Immature natural killer cell (primary cell): ENCODE measurements at places on chromosomes 13 and 19.

GRCh38 chr13:39073983-39074382 is 35.7 kb downstream of the NHLRC3 start:
- H3K27me3 ChIP-seq = peaks cover 8% of the 10 kb centered on the region
- H3K36me3 ChIP-seq = no peaks in the 10 kb centered on the region
- H3K27ac ChIP-seq = no peak overlapping the region
- H3K4me3 ChIP-seq = no peak overlapping the region

DNA sequence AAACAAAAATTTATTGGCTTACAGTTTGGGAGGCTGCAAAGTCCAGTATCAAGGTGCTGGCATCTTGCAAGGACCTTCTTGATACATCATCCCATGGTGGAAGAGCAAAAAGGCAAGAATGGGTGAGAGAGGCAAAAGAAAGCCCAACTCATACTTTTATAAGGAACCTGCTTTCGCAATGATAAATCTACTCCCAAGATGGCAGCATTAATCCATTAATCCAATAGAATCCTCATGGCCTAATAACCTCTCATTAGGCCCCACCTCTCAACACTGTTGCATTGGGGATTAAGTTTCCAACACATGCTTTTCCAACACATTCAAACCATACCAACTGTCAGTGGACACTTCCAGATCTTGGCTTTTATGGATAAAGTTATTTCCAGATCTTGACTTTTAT is 48.7 kb upstream of the ZNF507 start:
- DNase-seq = no peak
- no peaks in the 10 kb centered on the region for H3K4me1 ChIP-seq
- no peak overlapping the region for H3K27ac ChIP-seq
- no peaks in the 10 kb centered on the region for H3K36me3 ChIP-seq
- H3K4me3 ChIP-seq = no peak overlapping the region
- H3K27me3 ChIP-seq = peaks cover 2% of the 10 kb centered on the region

- H3K4me3 ChIP-seq = no peak overlapping the region
- no peak for DNase-seq
- H3K27ac ChIP-seq = no peak overlapping the region
- peaks cover 8% of the 10 kb centered on the region for H3K27me3 ChIP-seq
- no peaks in the 10 kb centered on the region for H3K36me3 ChIP-seq
Observed at GRCh38 chr19:1675633-1676350, 23.4 kb upstream of the TCF3 start.

GRCh38 chr13:28384789-28385188 is 110.1 kb downstream of the FLT1 start:
- no peaks in the 10 kb centered on the region for H3K36me3 ChIP-seq
- peak overlapping the region; percentile 78 for H3K4me3 ChIP-seq
- H3K4me1 ChIP-seq = peaks cover 14% of the 10 kb centered on the region
- no peaks in the 10 kb centered on the region for H3K27me3 ChIP-seq
- H3K27ac ChIP-seq = no peak overlapping the region

DNA sequence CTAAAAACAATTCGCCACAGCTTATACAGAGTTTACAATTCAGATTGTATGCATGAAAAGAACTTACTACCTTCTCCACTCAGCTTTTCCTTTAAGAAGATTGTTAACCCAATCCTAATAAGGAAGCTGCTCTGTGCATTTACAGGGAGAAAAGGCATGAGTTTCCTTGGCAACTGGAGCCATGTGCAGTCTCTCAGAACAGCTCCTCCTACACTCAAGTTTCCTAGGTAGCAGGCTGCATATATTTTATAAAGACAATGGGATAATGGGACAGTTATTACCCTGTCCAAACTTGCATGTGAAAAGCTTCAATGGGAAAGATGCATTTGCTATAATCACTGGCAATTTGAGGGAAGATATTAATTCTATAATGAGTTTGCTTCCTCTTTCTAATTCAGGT is 125.5 kb upstream of the TRPC4 start:
- H3K27me3 ChIP-seq = no peaks in the 10 kb centered on the region
- H3K4me1 ChIP-seq = no peaks in the 10 kb centered on the region
- H3K4me3 ChIP-seq = no peak overlapping the region

- no peak for DNase-seq
- no peak overlapping the region for H3K27ac ChIP-seq
Observed at GRCh38 chr13:21615427-21615826, 11.5 kb upstream of the MICU2 start.

GRCh38 chr19:58355908-58356765 is 2.8 kb upstream of the A1BG start:
- H3K4me1 ChIP-seq = no peaks in the 10 kb centered on the region
- no peaks in the 10 kb centered on the region for H3K27me3 ChIP-seq
- peak; percentile 42 for DNase-seq
- no peaks in the 10 kb centered on the region for H3K36me3 ChIP-seq
- no peak overlapping the region for H3K27ac ChIP-seq

- peaks cover 5% of the 10 kb centered on the region for H3K36me3 ChIP-seq
- H3K27me3 ChIP-seq = peaks cover 25% of the 10 kb centered on the region
- H3K4me1 ChIP-seq = peaks cover 9% of the 10 kb centered on the region
Observed at GRCh38 chr19:55071913-55072312, 3.8 kb upstream of the EPS8L1 start.

DNA sequence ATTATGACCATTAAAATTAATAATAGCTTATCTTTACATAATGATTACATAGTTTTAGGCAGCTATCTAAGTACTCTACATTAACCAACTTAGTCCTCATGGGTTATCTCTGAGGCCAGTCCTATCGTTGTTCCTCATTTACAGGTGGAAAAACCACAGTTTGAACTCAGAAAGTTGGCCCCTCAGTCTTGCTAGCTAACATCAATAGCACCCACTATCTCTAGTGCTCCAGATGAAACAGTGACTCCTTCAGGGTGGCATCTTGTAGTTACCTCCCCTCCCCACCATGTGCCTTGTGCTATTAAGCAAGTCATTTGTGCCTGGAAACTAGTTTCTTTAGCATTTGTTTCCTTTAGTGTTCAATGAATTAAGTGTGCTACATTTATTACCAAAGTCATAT is 1086.7 kb downstream of the EFNB2 start:
- no peak overlapping the region for H3K27ac ChIP-seq
- H3K4me3 ChIP-seq = no peak overlapping the region
- no peaks in the 10 kb centered on the region for H3K36me3 ChIP-seq
- H3K27me3 ChIP-seq = no peaks in the 10 kb centered on the region
- H3K4me1 ChIP-seq = peaks cover 18% of the 10 kb centered on the region

DNA sequence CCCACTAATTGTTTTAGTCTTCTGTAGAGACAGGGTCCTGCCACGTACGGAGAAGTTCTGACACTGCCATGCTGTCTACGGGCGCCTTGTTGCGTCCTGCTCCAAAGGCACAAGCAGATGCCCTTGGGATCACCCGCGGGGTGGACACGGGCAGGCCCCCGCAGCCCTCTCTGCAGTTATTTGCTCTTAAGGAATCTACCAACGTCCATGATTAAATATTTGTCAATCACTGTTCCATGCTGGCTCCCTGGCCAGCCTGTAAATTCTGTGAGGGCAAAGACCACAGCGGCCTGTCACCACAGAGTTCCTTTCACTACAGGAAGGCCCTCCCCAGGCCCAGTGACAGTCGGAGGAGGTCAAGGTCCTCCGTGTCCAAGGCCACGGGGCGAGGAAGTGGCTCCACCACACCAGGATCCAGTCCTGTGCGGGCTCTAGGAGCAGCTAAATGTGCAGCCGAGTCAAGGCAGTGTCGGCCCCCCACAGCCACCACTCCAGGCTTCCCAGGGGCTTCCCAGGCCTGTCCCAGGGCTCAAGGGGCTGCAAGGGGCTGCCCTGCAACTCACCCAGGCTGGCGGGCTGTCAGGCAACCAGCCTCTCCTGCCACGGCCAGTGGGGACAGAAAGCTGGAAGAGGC is 2.1 kb downstream of the RNF126 start:
- peak overlapping the region; percentile 96 for H3K4me3 ChIP-seq
- no peaks in the 10 kb centered on the region for H3K36me3 ChIP-seq
- peak overlapping the region; percentile 100 for H3K27ac ChIP-seq
- peaks cover 54% of the 10 kb centered on the region for H3K27me3 ChIP-seq
- peaks cover 63% of the 10 kb centered on the region for H3K4me1 ChIP-seq
- DNase-seq = no peak

DNA sequence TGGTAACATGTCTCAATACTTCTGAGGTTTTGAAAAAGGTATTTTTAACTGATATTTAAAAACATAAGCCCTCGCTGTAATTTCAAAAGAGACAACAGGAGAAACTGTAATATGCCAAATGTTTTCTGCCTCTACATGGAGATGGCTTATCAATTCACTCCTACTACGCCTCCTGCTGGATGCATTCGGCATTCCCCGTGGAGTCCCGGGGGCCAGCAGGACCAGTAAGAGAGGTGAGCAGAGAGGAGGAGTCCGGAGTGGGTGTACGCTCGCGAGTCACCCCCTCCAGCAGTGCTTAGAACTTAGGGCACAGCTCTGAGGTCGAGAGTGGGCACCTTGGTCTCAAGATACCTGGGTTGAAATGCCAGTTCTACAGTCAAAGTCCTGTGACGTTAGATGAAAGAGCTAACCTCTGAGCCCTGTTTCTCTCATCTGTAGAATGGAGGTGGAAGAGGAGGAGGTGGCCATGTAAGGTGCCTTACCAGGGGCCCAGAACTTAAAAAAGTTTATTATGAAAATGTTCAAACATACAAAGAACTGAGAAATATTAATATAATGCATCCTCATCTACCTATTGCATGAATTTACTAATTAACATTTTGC is 110.2 kb downstream of the STK24 start:
- H3K27ac ChIP-seq = peak overlapping the region; percentile 16
- DNase-seq = no peak
- H3K4me3 ChIP-seq = no peak overlapping the region
- H3K36me3 ChIP-seq = peaks cover 12% of the 10 kb centered on the region
- H3K4me1 ChIP-seq = peaks cover 10% of the 10 kb centered on the region

- no peaks in the 10 kb centered on the region for H3K36me3 ChIP-seq
- peak; percentile 43 for DNase-seq
- no peaks in the 10 kb centered on the region for H3K27me3 ChIP-seq
- H3K27ac ChIP-seq = no peak overlapping the region
Observed at GRCh38 chr19:18396471-18397241, 766 bp downstream of the LRRC25 start.

- no peak overlapping the region for H3K4me3 ChIP-seq
- peaks cover 8% of the 10 kb centered on the region for H3K4me1 ChIP-seq
- no peak overlapping the region for H3K27ac ChIP-seq
- peak; percentile 27 for DNase-seq
- peaks cover 7% of the 10 kb centered on the region for H3K27me3 ChIP-seq
Observed at GRCh38 chr19:15101479-15102082, 5.6 kb upstream of the SYDE1 start.

- peaks cover 4% of the 10 kb centered on the region for H3K36me3 ChIP-seq
- H3K4me3 ChIP-seq = peak overlapping the region; percentile 96
- H3K4me1 ChIP-seq = peaks cover 77% of the 10 kb centered on the region
- peaks cover 40% of the 10 kb centered on the region for H3K27me3 ChIP-seq
- peak overlapping the region; percentile 97 for H3K27ac ChIP-seq
Observed at GRCh38 chr19:1411255-1412191, 4.1 kb downstream of the DAZAP1 start.

- no peaks in the 10 kb centered on the region for H3K4me1 ChIP-seq
- no peaks in the 10 kb centered on the region for H3K36me3 ChIP-seq
- no peak for DNase-seq
- H3K27me3 ChIP-seq = no peaks in the 10 kb centered on the region
- no peak overlapping the region for H3K27ac ChIP-seq
Observed at GRCh38 chr13:96294930-96295881, 205.3 kb downstream of the HS6ST3 start.

- H3K4me1 ChIP-seq = no peaks in the 10 kb centered on the region
- no peak overlapping the region for H3K27ac ChIP-seq
- H3K4me3 ChIP-seq = no peak overlapping the region
- no peaks in the 10 kb centered on the region for H3K36me3 ChIP-seq
- no peaks in the 10 kb centered on the region for H3K27me3 ChIP-seq
Observed at GRCh38 chr13:105466376-105466775, 1069.1 kb downstream of the EFNB2 start.

DNA sequence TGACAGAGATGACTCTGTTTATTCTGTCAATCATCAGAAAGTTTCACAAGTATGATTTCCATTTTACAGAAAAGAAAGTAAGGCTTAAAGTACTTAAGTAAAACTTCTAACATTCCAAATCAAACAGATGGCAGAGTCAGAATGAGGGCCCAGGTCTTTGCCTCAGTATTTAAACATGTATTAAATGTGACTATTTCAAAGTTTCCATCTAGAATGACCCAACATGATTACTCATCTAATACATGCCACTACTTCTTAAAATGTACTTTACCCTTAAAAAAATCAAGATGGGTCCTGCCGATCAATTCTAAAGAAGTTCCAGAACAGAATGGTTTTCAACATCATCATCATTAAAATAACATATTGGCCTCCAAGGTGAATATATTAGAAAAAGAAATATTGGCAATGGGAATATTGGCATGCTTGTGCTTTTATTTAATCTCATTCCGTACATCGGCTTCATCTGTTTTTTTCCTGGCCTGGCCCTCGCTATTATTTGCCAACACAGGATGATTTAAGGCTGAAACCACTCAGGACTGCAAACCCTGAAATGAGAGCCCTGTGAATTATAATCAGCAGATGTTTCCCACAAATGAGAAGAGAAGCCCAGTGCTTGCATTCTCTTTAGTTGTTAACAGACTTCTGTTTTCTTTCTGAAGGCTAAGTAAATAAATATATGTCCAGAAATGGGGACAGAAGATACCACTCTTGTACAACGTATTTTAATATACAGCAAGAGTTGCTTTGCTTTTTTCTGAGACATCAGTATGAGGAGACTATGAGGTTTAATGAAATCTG is 340.0 kb downstream of the DNAJC15 start:
- H3K27ac ChIP-seq = no peak overlapping the region
- H3K4me3 ChIP-seq = no peak overlapping the region

DNA sequence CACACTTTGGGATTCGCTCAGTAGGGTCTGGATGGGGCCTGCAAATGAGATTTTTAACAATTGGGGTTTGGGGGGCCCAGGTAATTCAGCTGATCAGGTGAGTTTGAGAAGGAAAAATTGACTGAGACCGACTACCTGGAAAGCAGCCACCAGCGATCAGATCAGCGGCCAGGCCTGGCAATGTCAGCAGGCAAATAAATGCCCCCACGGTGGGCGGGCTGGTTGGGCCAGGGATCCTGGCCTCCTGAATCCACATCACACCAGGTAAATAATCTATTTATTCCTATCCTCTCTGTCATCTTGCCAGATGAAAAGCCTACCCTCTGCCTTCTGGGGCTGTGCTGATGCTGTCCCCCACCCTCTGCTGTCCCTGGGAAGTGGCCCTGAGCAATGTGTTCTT is 9.4 kb downstream of the NAPA start:
- no peak for DNase-seq
- H3K27me3 ChIP-seq = peaks cover 2% of the 10 kb centered on the region
- H3K27ac ChIP-seq = peak overlapping the region; percentile 13
- H3K4me1 ChIP-seq = peaks cover 16% of the 10 kb centered on the region
- no peak overlapping the region for H3K4me3 ChIP-seq

DNA sequence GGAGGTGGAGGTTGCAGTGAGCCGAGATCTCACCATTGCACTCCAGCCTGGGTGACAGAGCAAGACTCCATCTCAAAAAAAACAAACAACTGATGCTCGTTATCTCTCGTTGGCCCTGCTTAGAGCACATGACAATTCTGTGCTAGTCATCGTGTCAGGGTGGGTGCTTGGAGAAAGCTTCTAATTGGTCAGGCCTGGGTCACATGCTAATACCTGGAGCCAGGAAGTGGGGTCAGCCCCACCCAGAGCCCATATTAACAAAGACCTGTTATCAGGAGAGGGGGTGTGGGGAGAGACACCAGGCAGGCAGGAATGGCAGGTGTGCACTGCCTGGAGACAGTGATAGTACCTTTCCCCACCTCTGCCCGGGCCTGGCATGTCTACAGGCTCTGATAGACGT is 84.9 kb downstream of the DPF1 start:
- no peaks in the 10 kb centered on the region for H3K27me3 ChIP-seq
- H3K27ac ChIP-seq = no peak overlapping the region
- peaks cover 3% of the 10 kb centered on the region for H3K4me1 ChIP-seq
- no peak overlapping the region for H3K4me3 ChIP-seq

GRCh38 chr13:99066219-99066618 is 88.4 kb upstream of the DOCK9 start:
- no peak for DNase-seq
- peak overlapping the region; percentile 81 for H3K27ac ChIP-seq
- H3K36me3 ChIP-seq = peaks cover 5% of the 10 kb centered on the region
- peak overlapping the region; percentile 84 for H3K4me3 ChIP-seq
- H3K4me1 ChIP-seq = peaks cover 29% of the 10 kb centered on the region
